Mesenteric fat pad (tissue), 1 donor: ENCODE measurements at places on chromosomes 7 and 10. TPM values are rescaled to one million over a fixed set of nuclear protein-coding genes. Genes with fewer than 3 reads are reported as not detected.

GRCh38 chr7:143934526-143935325 is at the start of gene OR2F2:
OR2F2 (plus strand) TSS chr7:143935233; CDS start chr7:143935233, 0 bp downstream.
- no peak for DNase-seq

The VGF gene
- total RNA-seq = 0.22 TPM

DNA sequence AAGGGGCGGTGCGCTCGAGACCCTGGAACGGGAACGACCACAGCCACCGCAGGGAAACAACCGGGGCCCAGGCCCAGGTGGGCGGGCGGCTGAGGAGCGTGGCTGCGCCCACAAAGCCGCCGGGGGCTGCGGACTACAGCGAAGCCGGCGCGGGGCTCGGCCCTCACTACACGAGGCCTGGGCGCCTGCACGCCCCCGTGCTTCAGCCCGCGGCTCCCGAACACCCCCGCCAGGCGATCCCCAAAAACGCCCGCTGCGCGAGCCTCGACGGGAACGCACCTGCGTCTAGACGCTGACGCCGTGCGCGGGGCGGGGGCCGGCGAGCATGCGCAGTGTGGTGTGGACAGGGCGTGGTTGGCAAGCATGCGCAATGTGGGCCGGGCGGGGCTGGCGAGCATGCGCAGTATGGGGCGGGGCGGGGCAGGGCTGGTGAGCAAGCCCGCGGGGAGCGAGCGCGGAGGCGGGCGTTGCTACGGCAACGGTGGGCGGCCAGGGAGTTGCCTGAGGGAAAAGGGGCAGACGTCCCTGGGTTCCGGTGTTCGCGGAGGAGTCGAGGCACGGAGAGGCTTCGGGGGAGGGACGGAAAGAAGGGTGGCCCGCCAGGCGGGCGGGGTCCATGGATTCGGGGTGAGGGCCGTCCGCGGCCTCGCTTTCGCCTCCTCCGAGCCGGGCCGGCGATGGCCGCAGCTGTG is at the start of gene RNF32:
RNF32 (plus strand) TSS at position 518 of the 692 bp plus-strand sequence. CDS start 3,104 bp downstream, outside the sequence.
- DNase-seq = peak; percentile 99

DNA sequence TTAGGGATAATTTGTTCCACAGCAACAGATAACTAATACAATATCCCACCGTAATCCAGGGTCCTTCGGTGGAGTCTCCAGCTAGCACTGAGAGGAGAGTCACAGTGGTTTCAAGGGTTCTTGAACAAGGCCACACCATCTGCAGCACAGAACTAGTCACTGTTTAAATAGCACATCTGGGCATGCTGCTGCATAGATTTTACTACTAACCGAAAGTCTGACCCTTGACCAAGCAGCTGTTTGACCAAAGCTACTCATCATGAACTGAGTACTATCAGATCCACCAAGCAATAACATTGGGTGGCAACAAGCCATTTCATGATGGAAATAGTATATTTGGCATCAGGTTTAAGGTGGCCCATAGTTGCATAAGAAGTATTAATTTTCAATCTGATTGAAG is 53.2 kb downstream of the ANKMY2 start:
- no peak for DNase-seq

DNA sequence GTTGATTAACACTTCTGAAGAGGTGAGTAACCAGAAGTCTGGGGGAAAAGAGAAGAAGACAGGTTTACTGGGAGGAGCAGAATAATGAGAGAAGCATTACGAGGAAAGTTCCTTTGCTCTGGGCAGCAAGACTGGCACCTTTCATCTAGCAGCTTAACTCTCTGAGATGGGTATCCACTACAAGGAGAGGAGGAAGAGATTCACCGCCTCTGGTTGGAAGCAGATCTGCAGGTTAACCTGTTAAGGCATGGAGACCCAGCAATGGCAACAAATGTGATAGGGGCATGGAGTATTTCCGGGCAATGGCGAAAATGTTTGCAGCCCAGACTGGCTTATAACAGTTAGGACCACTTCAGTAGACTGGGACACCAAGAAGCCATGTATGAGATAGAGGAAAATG is 162.2 kb downstream of the TFEC start:
- no peak for DNase-seq
